H9 (cell line): ENCODE measurements at places on chromosomes 7 and 10. TPM values are rescaled to one million over a fixed set of nuclear protein-coding genes. Genes with fewer than 3 reads are reported as not detected.

Gene PTF1A
- not detected in 2 replicates for total RNA-seq

Gene PLAC9
- total RNA-seq = 4.3 and 7.8 TPM in 2 replicates

Gene ZP3
- total RNA-seq = 1.3 TPM in 2 replicates

Gene NCF1
- total RNA-seq = 0.33 and 0.63 TPM in 2 replicates

Gene IDI2
- not detected in 2 replicates for total RNA-seq

Gene TMEM236
- not detected in 2 replicates for total RNA-seq

GRCh38 chr10:58335306-58336005, 650 bp downstream of the UBE2D1 start:
- peak; percentile 37 for DNase-seq

DNA sequence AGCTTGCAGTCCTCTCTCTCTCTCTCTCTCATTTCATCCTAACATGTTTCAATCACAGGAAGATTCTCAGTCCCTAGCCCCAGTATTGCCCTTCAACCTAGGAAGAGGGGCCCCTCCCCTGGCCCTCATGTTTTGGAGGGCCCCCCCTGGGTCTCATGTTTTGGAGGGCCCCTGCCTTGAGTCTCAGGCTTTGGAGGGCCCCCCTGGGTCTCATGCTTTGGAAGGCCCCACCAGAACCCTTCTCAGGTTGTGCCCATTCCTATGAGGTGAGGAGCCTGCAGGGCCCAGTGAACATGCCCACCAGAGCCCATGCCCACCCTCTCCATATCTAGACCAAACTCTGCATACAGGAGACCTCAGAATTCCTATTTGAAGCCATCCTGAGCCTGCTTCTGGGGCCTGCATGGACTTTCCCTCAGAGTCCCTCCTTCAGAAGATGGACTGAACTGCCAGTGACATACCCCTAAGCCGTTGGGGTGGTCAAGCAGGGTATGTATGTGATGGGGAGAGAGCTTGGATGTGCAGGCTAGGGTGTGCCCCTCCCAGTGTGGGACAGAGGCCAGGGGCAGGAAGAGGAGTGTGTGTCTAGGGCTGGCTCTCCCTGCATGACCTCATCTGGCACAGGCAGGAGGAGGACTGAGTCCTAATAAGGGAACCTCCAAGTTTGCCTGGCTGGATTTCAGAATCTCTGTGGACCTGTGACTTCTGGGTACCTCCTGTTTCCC, 8.1 kb upstream of the VDAC2 start:
- no peak for DNase-seq

DNA sequence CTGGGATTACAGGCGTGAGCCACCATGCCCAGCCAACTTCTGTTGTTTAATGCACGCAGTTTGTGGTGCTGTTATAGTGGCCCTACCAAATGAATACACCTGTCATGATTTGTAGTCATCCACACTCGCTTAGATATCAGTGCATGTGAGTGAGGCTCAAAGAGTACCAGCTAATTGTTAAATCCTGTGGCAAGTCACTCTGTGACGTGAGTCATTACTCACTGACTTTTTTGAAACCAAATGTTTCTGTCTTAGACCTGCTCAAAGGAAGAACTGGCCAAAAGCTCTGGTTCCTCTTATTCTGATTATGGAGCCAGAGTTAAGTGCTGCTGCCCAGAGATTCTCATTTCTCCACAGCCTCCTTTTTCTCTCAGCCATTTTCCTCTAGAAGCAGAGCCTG, 109.4 kb downstream of the PRKAG2 start:
- DNase-seq = no peak

- no peak for DNase-seq
Observed at GRCh38 chr7:111871283-111871682, 309.0 kb upstream of the IMMP2L start.

GRCh38 chr7:55494951-55495350, 77.4 kb downstream of the VOPP1 start:
- DNase-seq = no peak

DNA sequence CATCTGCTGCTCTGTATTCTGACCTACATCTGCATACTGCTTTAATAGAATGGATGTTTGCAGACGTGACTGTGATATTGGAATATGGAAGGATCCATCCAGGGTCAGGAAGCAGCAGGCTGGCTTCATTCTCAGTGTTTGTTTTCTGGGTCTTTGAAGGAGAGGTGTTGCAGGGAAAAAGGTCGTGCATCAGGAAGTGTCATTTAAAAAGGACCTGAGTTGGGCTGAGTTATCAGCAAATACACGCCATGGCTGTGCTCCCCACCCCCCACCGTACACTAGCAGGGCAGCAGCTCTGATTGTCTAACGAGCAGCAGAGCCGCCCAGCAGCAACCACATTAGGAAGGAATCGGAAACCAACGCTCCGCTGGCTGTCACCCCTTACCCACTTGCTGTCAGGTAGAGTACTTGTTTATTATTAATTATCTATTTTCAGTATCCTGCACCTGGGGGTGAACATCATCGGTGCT, 63.1 kb upstream of the STEAP1B start:
- no peak for DNase-seq

- no peak for DNase-seq
Observed at GRCh38 chr7:2528481-2529095, 9.0 kb downstream of the LFNG start.

- DNase-seq = no peak
Observed at GRCh38 chr10:132877473-132877872, 64.9 kb downstream of the CFAP46 start.
